ENCODE measurements at places on chromosomes 2 and 18.

DNA sequence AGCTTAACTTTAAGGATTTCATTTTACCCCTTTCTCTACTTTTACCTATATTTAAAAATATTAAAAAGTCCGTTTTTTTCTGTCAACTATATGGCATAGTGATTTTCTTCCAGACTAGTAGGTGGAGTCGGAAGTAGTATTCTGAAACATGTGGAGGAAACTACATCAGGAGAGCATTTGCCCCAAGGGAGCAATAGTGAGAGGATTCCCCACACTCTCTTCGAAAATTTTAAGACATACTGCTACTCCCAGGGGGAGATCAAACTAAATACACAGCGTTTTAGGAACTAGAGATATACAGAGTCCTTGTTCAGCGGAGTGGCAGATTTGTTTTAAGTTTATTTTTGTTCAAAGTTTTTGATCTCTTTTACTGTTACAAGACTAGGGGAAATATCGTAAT lies 40.6 kb downstream of the METAP1D start:
- no peak for DNase-seq

DNA sequence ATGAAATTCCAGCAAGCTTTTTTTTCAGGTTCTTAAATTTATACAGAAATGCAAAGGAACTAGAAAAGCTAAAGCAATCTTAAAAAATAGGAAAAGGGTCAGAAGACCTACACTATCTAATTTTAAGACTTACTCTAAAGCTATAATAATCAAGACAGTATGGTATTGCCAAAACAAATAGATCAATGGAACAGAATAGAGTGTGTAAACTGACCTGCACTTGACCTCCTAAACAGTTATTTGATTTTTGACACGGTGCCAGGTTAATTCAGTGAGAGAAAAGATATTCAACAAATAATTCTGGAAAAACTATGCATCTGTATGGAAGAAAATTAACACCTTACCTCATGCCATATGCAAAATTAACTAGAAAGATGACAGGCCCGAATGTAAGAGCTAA lies 73.6 kb downstream of the OLA1 start:
- no peak for DNase-seq

- DNase-seq, result no peak
Measured at GRCh38 chr2:172484253-172484652, 56.9 kb downstream of the ITGA6 start.

- DNase-seq, result no peak
Measured at GRCh38 chr18:36828157-36828629, 609 bp downstream of the TPGS2 start.

GRCh38 chr2:199572571-199572970 lies 114.8 kb upstream of the SATB2 start:
- no peak for DNase-seq

- no peak for DNase-seq
Measured at GRCh38 chr2:108594982-108595464, 60.8 kb downstream of the LIMS1 start.

GRCh38 chr2:16114070-16114469 lies 173.7 kb downstream of the MYCN start:
- no peak for DNase-seq

GRCh38 chr2:190599546-190600220 lies 49.2 kb upstream of the NAB1 start:
- DNase-seq, result peak; percentile 64

DNA sequence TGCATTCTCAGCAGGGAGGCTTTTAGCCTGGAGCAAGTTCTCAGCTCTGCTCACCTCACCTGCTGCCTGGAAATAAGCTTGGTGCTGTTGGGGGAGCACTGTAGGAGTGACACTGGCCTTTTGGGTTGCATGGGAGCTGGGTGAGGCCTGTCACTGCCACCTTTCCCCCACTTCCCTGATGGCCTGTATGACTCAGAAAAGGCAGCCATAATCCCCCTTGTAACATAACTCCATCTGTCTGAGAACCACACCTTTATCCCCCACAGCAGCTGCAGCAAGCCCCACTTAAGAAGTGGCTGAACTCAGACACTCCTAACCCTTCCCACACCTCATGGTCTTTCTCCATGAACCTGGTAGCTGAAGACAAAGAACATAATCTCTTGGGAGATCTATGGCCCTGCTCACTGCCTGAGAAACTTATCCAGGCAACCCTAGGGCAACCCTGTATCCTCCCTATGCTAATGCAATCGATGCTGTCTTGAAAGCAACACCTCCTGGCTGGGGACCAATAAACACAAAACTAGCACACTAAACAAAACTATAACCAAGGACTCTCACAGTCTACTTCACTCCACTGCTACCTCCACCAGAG lies 258.9 kb upstream of the OSR1 start:
- DNase-seq, result no peak

GRCh38 chr2:135257383-135258090 lies 205.4 kb downstream of the RAB3GAP1 start:
- DNase-seq, result peak; percentile 80

DNA sequence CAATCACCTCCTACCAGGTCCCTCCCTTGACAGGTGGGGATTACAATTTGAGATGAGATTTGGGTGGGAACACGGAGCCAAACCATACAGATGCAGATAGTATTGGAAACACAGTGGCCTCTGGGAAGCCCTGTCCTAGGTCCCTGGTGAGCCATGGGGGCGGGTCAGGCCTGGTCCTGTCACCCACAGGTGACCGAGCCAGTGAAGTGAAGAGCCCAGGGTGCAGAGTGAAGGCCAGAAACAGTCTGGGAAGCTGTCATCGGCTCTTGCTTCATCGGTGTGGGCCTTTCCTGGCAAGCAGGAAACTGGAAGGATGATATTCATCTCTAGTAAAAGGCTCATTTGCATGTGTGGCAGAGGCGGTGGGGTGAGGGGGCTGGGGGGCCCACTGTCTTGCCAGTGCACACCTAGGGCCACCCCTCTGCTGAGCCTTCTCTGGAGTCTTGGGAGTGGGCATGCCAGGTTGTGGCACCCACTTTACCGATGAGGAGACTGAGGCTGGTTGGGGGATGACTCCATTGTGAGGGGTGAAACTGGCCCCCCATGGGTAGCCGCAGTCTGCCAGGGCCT lies 290.6 kb downstream of the NDUFA10 start:
- DNase-seq, result no peak

DNA sequence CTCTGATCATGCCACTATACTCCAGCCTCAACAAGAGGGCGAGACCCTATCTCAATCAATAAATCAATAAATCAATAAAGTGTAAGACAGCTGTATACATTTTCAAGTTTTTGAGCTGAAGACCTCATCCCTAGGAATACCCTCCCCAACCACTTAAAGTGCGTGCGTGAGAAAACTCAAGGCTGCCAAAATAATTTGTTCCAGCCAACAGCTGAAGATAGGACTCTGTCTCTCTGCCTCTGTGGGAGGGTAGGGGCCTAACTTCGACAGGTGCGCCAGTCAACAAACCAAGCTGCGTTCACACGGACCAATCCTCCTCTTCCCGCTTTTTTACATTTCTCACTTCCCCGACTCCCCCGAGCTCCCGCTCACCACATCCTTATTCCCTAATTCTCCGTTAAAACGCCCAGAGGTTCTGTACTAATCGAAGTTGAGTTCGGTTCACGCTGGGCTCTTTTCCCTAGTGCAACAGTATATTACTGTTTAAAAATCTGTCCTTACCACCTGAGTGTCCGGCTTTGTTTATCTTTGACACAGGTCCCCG lies 618 bp downstream of the POLR2D start:
- DNase-seq, result no peak

DNA sequence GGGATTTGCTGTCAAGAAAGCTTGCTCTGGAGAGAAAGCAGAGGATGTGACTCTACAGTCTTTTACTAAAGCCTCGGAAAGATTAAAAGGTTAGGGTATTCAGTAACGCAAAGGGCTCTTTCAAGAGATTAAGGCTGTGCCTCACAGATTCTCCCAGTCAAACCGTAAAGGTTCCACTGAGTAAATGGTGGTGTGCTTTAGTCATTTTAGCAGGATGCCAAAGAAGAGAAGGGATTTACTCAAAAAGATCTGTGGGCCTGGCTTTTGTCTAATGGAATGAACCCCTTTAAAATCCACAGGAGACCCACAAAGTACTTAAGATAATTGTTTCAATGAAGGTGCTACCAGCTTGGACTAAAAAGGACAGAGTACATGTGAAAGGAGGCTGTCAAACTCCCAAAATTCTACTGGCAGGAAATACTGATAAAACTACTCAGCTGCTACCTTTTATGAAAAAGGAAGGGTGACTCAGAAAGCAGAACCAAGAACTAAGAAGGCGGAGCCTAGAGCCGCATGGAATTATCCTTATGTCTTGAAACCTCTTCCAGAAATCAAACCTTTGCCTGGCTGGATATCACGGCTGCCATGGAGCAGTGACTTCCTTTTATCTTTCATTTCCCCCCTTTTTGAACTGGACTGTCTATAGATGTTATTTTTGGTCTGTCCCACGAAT lies 670.2 kb upstream of the ZEB2 start:
- DNase-seq, result peak; percentile 17

- no peak for DNase-seq
Measured at GRCh38 chr2:201363857-201364560, 6.9 kb upstream of the FLACC1 start.

- DNase-seq, result no peak
Measured at GRCh38 chr18:48615566-48616401, 77.0 kb downstream of the CTIF start.

- no peak for DNase-seq
Measured at GRCh38 chr2:164737612-164738081, 104.0 kb downstream of the COBLL1 start.

- DNase-seq, result peak; percentile 80
Measured at GRCh38 chr2:126857502-126857901, 41.2 kb upstream of the TEX51 start.

- DNase-seq, result no peak
Measured at GRCh38 chr2:223513771-223514455, 88.2 kb downstream of the SCG2 start.

- no peak for DNase-seq
Measured at GRCh38 chr2:179263446-179264367, 925 bp downstream of the SESTD1 start.

GRCh38 chr2:127453392-127454171 lies 35.4 kb downstream of the PROC start:
- no peak for DNase-seq

DNA sequence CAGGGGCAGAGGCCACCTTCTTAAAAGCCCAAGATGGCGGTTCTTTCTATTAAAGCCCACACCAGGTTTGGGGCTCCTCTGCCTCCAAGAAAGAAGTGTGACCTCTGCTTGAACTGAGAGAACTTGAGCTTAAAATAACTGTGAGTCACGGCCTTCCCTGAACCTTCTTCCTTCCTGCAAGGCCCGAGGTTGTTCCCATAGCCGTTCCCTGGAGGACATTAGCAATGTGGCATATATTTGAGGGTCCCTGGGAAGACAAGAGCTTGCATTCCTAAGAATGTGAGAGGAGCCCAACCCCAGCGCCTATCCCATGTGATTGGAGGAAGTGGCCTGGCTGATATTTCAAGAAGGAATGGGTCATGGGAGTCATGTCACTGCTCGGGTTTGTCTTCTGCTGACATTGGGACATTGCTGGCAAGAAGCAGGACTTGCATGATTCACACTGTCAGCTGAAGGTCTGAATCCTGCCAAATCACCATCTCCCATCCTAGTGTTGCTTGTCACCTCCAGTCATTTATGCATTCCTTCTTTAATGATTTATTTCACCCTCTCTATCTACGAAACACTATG lies 168.1 kb downstream of the TRIB2 start:
- DNase-seq, result no peak

GRCh38 chr2:44718431-44718830 lies 223.1 kb upstream of the SIX3 start:
- DNase-seq, result no peak

DNA sequence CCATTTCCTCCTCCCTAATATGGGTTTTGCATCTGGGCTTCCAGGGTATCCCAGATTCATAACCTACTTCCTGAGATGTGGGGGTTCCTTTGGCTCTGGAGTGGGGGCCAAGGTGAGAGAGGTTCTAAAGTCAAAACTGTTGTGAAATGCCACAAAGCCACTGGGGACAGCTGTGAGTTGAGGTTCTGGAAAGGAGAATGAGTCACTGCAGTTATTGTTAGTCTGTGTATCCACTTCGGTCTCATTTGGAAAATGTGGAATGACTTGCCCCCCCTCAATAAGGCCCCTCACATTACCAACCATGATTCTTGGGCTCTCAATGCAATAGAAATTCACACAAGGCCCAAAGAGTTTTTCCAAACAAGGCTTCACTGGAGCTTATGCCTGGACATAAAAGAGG lies 51.1 kb upstream of the LGALSL start:
- DNase-seq, result peak; percentile 31

DNA sequence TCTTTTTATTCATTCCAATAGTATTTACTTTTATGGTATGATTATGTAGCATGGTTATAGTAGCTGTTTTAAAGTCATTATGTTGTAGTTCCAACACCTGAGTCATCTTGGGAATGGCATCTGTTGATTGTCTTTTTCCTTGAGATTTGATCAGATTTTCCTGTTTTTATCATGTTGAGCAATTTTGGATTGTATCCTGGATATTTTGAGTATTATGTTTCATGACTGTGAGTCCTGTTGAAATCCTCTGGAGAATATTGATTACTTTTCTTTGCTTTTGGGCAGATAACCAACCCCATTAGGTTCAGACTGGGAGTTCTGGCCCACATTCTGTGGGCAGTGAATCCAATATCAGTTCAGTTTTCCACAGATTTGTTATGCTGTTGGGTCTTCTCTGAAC lies 163.2 kb upstream of the SPRED2 start:
- peak; percentile 26 for DNase-seq

DNA sequence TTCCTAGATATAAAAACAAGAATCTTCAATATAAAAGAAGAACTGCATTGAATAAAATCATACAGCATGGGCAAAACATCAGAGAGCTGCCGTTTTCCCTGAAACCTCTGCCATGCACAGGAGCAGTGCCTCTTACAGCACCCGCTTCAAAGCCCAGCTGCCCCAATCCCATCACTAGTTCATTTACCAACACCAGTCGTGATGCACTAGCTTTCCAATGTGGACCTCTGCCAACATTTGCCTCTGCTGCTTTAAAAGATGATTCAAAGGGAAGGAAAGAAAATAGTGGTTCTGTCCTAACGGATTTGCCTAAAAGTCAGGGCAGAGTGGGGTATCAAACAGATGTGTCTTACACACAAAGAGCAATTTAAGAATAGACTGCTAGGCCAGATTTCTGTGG lies 43.4 kb upstream of the AP1S3 start:
- no peak for DNase-seq

- DNase-seq, result no peak
Measured at GRCh38 chr2:160783474-160783873, 289.9 kb upstream of the RBMS1 start.

DNA sequence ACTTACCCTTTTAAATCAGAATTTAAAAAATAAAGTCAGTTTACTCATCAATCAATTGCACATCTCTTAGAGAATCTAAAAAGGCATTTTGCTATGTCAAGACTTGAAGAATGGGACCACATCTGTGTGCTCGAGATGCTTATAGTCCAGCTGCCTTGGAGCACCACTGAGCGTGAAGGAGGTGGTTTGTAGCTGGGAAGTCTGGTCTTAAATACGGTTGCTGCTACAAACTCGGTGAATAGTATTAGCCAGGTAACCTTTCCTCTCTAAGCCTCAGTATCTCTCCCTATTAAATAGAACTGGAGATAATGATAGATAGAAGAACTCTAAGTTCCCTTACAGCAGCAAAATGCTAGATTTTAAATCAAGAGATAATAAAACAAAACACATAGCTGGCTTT lies 289.7 kb downstream of the TRIB2 start:
- no peak for DNase-seq

- DNase-seq, result no peak
Measured at GRCh38 chr2:36338827-36339145, 16.8 kb upstream of the CRIM1 start.

All from esophagus muscularis mucosa (tissue), 4 donors.